ENCODE measurements at places on chromosomes 11 and 22.

DNA sequence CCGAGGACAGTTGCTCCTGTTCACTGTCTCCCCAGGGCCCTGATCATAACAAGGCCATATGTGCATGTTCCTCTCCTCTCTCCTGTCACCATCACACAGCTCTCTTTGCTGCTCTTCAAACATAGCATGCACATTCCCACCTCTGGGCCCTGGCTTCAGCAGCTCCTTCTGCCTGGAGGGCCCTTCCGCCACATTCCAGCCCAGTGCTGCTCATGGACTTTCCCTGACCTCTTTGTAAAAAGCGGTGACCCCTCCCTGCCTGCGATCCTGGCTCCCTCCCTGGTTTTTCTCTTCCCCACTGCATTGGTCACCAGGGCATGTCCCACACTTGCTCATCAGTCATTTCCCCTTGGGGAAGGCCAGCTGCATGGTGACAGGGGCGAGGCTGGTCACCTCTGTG lies 98.2 kb downstream of the MYO18B start:
- DNase-seq, result no peak

- DNase-seq, result no peak
Measured at GRCh38 chr11:76792505-76793264, 9.5 kb downstream of the TSKU start.

- no peak for DNase-seq
Measured at GRCh38 chr11:19389787-19390303, 149.1 kb upstream of the E2F8 start.

DNA sequence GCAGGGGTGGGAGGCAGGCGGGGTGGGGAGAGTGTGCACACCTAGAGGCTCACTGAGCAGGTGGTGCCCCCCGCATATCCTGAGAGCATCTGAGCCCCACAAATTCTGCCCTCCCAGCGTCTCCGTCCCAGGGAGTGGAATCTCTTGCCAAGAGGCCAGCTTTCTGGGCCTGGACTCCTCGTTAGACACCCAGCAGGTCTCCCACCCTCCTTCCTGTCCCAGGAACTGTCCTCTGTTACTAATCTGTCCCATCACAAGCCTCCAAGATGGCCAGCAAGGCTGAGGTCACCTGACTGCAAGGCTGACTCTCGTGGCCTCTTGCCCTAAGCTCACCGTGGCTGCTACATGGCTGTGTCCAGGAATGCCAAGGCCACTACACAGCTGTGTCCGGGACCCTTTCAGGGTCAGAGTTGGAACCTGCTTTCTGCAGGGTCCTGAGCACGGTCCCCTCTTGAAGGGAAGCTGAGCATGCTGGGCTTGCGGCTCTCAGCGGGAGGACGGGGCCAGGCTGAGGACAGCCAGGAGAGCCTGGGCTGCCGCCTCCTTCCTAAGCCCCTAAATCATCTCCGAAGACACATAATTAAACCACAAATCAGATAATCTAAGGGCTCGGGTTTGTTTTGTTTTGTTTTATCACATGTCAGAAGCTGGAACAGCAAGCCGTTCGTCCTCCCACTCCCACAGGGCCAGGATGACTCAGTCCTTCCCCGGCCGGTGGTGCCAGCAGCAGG lies 1327.3 kb downstream of the TBC1D22A start:
- DNase-seq, result peak; percentile 41

DNA sequence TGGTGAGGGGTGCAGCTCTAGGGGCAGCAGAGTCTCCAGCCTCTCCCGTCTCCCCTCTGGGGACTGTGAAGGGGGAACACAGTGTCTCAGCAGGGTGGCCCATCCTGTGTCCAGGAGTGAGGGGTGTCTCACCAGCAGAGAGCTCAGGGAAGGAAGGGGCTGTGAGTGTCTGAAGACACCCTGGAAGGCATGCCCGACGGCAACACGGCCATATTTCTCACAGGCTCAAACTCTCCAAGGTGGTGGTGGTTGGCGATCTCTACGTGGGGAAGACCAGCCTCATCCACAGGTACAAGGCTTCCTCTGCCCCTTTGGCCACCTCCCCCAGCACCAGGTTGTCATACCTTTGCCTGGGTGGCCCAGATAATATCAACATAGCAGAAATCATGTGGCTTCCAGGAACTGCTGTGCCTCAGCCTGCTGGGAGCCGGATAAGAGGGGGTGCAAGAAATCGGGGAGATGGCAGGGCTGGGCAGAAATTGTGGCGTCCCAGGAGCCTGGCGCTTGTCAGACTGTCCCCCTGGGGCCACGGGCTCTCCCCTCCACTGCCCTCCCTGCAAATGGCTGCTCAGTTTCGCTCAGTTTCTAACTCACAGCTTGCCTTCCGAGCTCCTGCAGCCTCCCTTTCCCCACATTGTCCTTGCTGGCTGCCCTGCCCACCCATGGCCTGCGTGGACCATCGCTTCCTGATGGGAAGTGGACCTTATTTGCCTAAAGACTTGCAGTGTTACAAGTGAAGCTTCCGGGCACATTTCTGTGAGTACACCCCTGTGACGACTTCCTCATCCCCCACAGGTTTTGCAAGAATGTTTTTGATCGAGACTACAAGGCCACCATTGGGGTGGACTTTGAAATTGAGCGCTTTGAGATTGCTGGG lies 7.2 kb downstream of the RAB36 start:
- peak; percentile 73 for DNase-seq

DNA sequence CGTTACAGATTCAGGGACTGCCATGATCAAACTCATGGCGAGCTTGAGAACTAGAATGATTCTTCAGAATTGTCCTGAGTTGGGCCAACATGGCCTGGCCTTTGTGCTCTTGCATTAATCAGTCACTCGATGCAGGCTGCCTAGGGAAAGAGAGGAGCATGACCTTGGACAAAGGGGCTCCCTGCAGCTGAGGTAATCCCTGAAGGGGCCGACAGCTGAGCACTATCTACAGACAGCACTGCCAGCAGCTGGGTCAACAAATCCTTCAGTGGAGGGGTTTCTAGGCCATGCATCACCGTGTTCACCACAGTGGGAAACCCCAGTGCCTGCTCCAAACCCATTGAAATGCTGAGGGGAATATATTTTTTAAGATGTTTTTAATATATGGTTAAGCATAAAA lies 159.5 kb upstream of the POU2AF2 start:
- DNase-seq, result no peak

DNA sequence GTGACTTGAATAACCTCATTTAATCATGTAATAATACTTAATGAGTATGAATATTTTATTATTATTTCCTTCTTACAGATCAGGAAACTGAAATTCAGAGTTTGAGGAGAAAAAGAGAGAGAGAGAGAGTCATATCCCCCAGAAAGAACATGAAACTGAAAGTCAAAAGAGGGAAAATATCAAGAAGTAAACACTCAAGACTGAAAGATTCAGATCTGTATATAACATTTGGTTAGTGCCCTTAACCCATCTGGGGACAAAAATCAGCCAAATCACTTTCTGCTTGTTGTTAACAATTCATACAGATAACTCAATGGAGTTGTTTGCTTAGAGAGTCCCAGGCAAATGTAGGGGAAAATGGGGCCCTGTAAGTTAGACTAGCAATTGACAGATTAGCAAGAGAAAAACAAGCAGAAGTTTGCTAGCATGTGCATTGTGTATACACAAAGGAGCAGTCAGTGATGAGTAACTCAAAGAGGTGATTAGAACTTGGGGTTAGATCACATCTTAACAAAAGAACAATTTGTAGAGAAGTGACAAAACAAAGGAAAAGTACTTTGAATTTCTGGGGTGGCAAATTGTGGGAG lies 25.9 kb upstream of the MMP13 start:
- DNase-seq, result no peak

GRCh38 chr11:125129316-125129993 lies 18.0 kb upstream of the TMEM218 start:
- no peak for DNase-seq

GRCh38 chr11:41494716-41495115 lies 35.3 kb upstream of the LRRC4C start:
- DNase-seq, result no peak

GRCh38 chr22:37860796-37861421 lies 11.7 kb downstream of the EIF3L start:
- DNase-seq, result no peak

- DNase-seq, result no peak
Measured at GRCh38 chr11:70341881-70342429, 56.4 kb upstream of the CTTN start.

DNA sequence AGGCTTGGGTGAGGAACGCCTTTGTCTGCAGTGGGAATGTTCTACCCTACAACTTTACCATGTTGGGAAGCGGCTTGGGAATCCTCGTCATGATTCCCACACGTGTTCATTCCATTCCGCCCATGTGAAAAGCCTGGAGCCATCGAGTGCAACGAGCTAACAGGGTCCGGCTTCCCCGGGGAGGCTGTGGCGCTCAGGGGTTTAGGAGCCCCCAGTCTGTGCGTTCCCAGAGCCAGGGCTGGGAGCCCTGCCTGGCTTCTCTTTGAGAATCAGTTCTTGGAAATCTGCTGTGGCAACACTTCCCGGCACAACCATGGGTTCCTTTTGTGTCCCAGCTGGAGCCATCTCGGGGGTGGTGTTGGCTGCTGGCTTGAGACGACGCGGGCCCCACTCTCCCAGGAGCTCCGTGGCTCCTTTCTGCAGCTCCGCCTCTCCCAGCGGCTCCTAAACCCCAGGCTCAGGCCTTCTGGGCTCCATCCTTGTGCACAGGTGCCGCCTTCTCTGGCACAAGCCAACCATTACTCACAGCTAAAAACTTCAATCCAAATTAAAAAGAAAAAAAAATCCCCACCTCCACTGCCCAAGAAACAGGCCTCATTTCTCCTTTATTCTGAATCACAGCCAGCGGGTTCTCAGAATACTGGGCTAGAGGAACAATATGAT lies 18.7 kb upstream of the PPFIA1 start:
- DNase-seq, result no peak

DNA sequence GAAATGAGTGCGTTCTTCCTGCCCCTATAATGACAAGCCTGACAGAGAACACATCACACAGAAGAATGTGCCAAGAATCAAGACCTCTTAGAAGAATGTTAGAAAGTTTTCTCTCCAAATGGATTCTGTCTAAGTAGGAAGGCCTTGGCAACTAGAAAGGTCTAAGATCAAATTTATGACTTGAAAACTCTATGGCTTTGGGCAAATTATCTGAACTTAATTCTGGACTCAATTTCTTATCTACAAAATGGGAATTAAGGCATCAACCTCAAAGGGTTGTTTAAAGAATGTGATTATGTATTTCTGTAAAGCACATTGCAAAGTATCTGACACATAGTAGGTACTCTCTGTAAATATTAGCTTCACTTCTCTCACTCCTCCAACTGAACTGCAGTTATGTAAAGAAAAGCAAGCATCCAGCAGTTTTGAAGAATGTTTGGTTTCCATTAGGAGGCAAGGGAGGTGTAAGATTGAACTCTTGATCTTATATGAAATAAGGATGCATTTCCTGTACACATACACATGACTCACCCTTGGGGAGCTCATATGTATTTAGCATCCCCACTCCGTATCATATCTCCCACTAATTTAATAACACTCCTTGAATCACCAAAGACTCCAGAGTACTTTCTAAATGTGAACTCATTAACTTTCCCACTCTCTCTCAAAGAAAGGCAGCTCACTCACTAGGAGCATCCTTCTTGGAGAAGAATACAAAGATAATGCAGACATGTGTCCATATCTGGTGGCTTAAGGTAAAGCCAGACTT lies 77.6 kb downstream of the ETS1 start:
- DNase-seq, result no peak

DNA sequence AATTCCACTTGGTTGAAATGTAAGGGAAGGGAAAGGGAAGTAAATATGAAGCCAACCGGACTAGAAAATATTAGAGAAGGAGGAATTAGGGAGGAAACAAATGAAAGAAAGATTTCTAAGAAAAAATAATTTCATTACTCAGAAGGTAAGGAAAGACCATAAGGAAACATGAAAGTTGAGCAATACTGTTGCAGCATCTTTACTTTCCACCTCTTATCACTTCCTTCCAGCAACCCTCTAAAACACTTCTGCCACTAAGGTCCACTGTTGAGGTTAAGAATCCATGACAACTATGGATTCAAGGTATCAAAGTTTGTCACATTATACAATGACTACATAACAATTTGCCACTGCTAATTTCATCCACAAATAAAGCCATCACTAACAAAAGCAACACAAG lies 308.6 kb downstream of the DLG2 start:
- DNase-seq, result peak; percentile 1

GRCh38 chr11:30432178-30432577 lies 109.3 kb downstream of the ARL14EP start:
- no peak for DNase-seq

DNA sequence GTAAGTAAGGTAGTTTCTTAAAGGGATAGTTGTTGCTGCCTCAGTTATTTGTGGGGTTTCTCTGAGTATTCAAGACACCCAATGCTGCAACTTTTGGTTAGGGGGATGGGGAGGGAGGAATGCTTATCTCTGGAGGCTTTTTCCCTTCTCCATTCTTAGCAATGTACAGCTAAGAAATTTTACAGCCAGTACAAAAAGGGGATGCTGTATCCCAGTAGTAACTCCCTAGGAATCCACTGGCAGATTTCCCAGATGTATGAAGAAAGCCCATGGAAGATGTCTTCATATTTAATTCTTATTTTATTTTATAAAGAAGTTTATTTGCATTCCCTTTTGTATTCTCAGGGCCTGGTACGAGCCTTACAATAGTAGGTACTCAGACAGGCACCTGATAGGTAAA lies 154.8 kb downstream of the ENTHD1 start:
- no peak for DNase-seq

DNA sequence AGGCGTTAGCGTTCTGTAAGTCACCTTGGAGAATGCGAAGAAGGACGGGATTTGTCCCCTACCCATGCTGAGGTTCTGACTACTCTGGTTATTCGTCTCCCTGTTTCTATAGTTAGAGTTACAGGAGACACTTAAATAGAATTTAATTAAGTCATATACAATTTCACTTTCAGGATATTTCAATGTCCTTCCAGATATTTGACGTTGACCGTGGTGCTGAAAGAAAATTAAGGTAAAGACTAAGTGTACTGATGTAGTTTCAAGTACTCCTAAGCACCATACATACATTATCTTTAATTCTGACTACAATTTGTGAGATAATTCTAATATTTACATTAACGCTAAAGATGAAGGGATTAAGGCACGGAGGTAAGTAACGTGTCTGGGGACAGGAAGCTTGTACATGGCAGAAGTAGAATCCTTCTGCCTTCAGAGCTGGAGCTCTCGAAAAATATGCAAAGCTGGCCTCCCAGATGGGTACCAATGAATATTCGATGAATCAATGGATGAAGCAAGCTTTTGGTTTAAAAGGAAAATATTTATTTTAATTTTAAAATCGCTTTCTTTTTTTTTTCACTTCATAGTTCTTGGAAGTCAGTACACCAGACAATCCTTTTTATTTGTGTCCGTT lies 539 bp upstream of the SLC36A4 start:
- DNase-seq, result peak; percentile 23

- no peak for DNase-seq
Measured at GRCh38 chr11:68076371-68077042, 37.7 kb downstream of the TCIRG1 start.

- DNase-seq, result no peak
Measured at GRCh38 chr11:11155962-11156815, 196.9 kb downstream of the CSNK2A3 start.

- DNase-seq, result no peak
Measured at GRCh38 chr11:110526323-110526722, 96.6 kb downstream of the FDX1 start.

DNA sequence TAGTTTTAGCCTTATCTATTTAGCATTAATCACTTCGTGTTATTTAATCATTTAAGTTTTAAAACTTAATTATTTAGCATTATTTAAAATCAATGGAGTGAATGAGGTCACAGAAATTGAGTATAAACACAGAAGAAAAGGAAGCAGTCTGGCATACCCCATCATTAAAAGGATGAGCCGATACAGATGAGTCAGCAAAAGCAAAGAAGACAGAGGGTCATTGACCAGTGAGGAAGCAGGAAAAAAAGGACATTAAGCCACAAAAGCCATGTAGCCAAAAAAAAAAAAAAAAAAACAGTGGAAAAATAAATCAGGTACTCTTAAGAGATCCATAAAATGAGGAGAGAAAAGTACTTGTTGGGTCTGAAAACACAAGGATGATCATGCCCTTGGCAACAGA lies 71.5 kb downstream of the TYR start:
- no peak for DNase-seq
